ENCODE measurements at places on chromosomes 5 and 9. TPM values are rescaled to one million over a fixed set of nuclear protein-coding genes. Genes with fewer than 3 reads are reported as not detected.

RNF183 gene
- 0.37 TPM for total RNA-seq

SLC34A3 gene
- total RNA-seq = not detected

CTSV gene
- 0.71 TPM for total RNA-seq

CARTPT gene
- not detected for total RNA-seq

BRD8 gene
- 60.7 TPM for total RNA-seq

SLC45A2 gene
- not detected for total RNA-seq

PCDHGA1 gene
- total RNA-seq = not detected

OR1J2 gene
- not detected for total RNA-seq

RLN1 gene
- total RNA-seq = 1.6 TPM

MARVELD2 gene
- total RNA-seq = 0.30 TPM

QSOX2 gene
- 21.2 TPM for total RNA-seq

APBA1 gene
- 0.35 TPM for total RNA-seq

INSL6 gene
- total RNA-seq = not detected

PCDHGC5 gene
- total RNA-seq = not detected

TMOD1 gene
- total RNA-seq = 1.5 TPM

IFT74 gene
- 10.5 TPM for total RNA-seq

FABP6 gene
- total RNA-seq = not detected

PCDHA13 gene
- total RNA-seq = not detected

ANKRD34B gene
- total RNA-seq = 0.07 TPM

SKIC3 gene
- 75.8 TPM for total RNA-seq

GLDC gene
- total RNA-seq = 0.95 TPM

SPATA24 gene
- total RNA-seq = 5.9 TPM

PCDHA8 gene
- total RNA-seq = not detected

Data from activated CD4-positive, alpha-beta T cell treated with anti-CD3 and anti-CD28 coated beads for 36 hours (primary cell).